Muscle of back (tissue), 13 donors: ENCODE measurements at places on chromosomes 1 and 21.

DNA sequence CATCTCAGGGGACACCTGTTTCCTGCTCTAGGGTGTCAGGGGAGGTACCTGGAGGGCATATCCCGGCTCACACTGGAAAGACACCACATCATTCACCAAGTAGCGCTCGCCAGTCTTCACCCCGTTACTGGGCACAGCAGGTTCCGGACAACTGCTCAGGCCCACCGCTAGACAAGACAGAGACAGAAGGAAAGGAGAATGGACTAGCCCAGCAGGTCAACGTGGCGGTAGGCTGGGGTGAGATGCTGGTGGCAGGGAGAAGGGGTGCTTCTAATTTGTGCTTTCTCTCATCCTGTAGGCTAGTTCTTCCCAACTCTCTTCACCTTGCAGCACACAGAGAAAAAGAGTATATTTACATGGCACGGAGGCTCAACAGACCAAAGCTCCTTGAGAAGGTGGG is 145.0 kb downstream of the ZSCAN20 start:
- no peak for DNase-seq

- no peak for DNase-seq
These were observed 35.6 kb upstream of the ECE1 start for GRCh38 chr1:21325731-21326387.

- no peak for DNase-seq
These were observed 48.0 kb downstream of the DMAP1 start for GRCh38 chr1:44261171-44261817.

DNA sequence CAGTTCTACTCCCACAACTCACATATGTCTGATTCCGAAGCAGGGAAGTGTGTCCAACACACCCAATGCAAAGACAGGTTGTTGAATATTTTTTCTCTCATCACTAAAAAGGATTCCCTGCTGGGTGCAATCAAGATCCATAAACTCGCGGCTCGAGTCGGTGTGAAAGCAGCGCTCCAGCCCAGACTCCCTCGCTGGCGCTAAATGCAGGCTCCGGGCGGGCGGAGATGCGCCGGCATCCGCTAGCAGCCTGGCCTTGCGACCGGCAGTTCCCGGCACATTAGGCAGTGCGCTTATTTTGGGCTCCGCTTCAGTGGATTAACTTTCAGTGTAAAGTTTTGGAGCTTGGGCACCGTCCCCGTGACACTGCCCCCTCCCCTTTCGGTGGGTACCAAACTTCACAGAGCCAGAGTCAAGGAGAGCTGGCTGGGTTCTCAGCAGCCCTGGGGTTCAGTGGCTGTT is 87.7 kb upstream of the POU3F1 start:
- DNase-seq: no peak

GRCh38 chr1:111762332-111762731 is 6.6 kb downstream of the DDX20 start:
- DNase-seq: no peak

GRCh38 chr1:21669258-21670058 is at the start of gene RAP1GAP:
Gene RAP1GAP (minus strand): TSS chr1:21669357. CDS start chr1:21620032, 49,325 bp downstream.
- peak; percentile 46 for DNase-seq

- DNase-seq: peak; percentile 3
These were observed 510 bp upstream of the GNG5 start for GRCh38 chr1:84506729-84507453.

GRCh38 chr1:150362721-150363425 is 1.1 kb upstream of the RPRD2 start:
- DNase-seq: no peak

DNA sequence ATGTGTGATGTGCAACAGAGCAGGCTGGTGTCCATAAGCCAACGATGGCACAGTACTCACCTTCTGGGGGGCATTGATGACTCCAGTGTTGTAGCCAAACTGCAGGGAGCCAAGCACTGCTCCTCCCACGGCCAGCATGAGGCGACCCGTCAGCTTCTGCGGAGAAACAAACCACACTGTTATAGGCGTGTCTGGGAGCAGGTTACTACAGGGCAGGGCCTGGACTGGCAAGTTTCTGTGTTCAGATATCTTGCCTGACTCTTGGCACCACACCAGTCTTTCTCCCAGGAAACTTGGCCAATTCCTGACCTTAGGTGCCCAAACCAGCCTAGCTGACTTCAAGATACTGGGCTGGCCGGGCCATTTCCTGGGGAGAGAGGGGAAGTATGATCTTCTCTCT is 15.5 kb downstream of the SLC2A1 start:
- DNase-seq: no peak

DNA sequence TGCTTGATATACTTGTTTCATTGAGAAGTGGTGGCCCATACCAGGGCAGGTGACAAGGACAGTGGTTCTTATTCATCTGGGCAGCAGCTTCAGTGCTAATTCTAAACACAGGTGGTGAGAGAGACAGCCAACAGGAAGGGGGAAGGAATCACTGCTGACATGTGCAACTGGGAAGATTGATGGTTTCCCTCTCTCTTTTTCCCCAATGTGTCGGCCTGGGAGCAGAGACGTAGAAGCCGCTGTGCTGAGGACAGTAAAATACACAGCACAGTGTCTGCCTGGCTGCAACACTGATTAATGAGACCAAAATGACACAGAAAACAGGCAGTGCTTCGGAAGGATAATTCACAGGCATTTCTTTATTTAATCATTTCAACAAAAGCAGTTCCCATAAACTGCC is 48.8 kb downstream of the WARS2 start:
- peak; percentile 59 for DNase-seq

DNA sequence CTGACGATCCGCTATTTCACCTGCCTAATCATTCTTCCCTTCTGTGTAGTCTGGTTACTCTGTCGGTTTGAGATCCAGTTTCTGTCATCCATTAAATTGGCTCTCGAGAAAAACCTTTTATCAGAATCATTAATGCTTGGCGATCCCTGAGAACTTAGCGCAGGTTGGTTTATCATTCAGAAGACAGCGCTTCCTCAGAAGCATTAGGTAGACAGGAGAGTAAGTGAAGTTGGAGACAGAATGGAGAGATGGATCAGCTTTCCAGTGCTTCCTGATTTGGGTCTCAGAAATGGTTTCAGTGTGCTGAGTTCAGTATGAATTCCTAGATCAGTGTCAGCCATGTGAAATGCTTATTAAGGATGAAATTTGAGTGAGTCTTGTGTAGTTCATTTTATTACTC is 1.3 kb downstream of the USP1 start:
- DNase-seq: no peak

DNA sequence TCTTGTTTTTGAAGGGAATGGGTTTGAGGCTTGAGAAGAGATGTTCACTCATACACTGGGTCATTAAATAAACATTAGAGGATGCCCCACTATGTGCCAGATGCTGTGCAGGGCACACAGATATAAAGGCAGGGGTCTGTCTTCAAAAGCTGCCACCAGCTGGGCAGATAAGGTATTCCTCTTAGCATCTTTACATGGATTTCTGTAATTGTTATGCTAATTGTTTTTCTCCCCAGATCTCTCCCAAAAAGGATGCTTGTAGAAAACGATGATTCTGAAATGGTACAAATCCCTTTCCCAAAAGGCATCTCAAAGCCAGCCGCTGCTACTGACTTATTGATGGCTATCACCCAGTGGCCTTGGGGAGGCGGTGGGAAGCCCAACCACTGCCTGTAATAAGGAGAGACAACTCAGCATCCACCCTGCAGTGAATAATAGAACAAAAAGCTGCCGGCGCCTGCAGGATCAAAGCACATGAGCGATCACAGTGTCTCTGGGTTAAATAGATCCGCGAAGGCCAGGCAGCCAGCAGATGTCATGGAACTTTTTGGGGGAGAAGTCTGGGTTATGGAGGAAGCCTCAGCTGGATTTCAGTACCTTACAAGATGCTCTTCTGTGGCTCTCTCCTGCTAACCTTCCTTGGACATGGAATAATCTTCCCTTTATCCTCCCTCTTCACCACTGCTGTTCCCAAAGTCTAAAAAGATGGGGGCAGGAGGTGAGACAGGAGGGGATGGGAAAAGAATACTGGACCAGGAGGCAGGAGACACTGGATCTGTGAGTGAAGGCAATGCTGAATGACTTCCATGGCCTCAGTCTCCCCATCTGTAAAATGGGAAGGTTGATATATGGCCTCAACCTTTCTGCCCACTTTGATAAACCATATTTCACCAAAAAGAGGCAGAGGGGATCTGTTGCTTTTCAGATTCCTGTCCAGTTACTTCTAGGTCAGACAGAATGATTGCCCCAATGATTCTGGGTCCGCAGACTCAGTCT is 54.8 kb upstream of the CD34 start:
- DNase-seq: no peak

- DNase-seq: no peak
These were observed 3.0 kb downstream of the PTPN22 start for GRCh38 chr1:113868387-113869083.

DNA sequence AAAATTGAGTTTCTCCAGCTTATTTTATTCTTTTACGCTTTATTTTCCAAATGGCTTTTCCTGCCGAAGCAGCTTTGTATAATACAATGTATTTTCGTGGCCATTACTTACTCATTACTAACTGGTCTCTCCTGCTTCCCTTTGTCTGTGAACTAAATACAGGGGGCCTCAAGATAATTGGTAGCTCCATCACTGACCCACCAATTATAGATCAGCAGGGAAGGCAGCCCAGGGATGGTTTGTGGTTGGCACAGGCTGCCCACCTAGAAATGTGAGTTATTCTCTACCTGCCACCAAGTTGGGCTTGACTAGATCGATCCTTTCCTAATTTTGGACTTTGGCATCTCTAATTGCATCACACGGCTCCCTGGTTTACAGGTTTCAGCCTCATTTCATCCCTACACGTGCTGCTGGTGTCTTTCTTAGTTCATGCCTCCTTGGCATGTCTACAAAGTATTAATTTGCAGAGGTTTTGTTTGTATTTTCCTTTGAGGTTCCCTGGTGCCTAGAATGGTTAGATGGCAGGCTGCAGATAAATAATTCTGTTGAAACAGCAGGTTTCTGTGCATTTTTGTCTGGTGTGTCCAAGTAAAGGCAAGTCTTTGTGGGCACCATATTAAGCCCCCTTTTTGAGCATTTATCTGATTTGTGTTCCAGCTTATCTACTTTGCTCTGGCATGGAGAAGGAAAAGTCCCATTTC is 35.2 kb downstream of the PEX14 start:
- no peak for DNase-seq

DNA sequence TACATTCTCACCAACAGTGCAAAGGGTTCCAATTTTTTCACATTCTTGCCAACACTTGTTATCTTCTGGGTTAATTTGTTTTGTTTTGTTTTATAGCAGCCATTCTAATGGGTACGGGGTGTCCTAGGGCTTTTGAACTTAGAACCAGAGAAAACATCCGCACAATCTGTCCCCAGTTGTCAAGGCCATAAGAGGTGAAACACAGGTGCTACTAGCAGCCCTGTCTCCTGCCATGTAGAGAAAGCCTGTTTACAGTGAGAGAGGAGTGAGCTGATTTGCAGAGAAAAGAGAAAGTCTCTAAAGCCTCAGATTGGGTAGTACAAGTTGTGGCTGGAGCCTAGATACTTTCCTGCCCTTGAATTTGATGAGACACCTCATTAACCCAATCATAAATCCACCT is 46.4 kb upstream of the BMP8B start:
- no peak for DNase-seq

DNA sequence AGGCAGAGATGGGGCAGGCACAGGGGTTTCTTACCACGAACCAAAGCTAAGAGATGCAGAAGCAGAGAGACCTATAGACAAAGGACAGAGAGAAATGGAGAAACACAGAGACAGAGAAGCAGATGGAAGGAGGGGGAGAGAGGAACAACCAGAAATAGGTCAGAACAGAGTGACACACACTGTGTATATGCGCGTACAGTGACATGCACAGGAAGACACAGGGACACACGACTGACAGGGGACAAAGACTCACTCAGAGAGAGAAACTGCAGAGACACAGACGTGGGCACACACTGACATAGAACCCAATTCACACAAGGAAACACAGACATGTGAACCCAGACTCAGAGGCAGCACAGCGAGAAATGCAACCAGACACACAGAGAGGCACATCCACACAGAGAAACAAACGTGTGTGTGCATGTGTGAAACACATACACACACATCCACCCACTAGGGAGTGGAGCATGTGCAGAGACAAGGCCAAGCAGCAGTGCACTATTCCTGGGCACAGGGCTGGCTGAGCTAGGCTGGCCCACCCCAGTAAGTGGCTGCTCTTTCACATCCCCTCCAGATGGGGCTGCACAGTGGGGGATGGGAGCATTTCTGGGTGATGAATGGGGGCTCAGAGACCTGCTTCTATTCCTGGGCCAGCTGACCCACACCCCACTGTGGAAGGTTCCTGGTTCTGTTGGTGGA is 123.4 kb upstream of the CSF3R start:
- no peak for DNase-seq
